ENCODE measurements at places on chromosomes 6 and 20. TPM values are rescaled to one million over a fixed set of nuclear protein-coding genes. Genes with fewer than 3 reads are reported as not detected.

CBFA2T2 gene
- 14.0 TPM for total RNA-seq

ECT2L gene
- 0.39 TPM for total RNA-seq

PRDM13 gene
- not detected for total RNA-seq

TP53INP2 gene
- total RNA-seq: 9.4 TPM

SEL1L2 gene
- not detected for total RNA-seq

ENPP3 gene
- 14.2 TPM for total RNA-seq

BCAS1 gene
- not detected for total RNA-seq

VSX1 gene
- total RNA-seq: 0.65 TPM

- no peak for DNase-seq
- no peaks in the 10 kb centered on the region for H3K36me3 ChIP-seq
- H3K4me3 ChIP-seq: no peak overlapping the region
- H3K4me1 ChIP-seq: no peaks in the 10 kb centered on the region
- no peak overlapping the region for H3K27ac ChIP-seq
- H3K27me3 ChIP-seq: no peaks in the 10 kb centered on the region
Measured at GRCh38 chr6:144689503-144690040, 404.4 kb downstream of the UTRN start.

GRCh38 chr6:112883095-112883494, 536.0 kb downstream of the RFPL4B start:
- H3K36me3 ChIP-seq: no peaks in the 10 kb centered on the region
- H3K27ac ChIP-seq: no peak overlapping the region
- no peaks in the 10 kb centered on the region for H3K27me3 ChIP-seq
- H3K4me3 ChIP-seq: no peak overlapping the region
- no peaks in the 10 kb centered on the region for H3K4me1 ChIP-seq
- no peak for DNase-seq

DNA sequence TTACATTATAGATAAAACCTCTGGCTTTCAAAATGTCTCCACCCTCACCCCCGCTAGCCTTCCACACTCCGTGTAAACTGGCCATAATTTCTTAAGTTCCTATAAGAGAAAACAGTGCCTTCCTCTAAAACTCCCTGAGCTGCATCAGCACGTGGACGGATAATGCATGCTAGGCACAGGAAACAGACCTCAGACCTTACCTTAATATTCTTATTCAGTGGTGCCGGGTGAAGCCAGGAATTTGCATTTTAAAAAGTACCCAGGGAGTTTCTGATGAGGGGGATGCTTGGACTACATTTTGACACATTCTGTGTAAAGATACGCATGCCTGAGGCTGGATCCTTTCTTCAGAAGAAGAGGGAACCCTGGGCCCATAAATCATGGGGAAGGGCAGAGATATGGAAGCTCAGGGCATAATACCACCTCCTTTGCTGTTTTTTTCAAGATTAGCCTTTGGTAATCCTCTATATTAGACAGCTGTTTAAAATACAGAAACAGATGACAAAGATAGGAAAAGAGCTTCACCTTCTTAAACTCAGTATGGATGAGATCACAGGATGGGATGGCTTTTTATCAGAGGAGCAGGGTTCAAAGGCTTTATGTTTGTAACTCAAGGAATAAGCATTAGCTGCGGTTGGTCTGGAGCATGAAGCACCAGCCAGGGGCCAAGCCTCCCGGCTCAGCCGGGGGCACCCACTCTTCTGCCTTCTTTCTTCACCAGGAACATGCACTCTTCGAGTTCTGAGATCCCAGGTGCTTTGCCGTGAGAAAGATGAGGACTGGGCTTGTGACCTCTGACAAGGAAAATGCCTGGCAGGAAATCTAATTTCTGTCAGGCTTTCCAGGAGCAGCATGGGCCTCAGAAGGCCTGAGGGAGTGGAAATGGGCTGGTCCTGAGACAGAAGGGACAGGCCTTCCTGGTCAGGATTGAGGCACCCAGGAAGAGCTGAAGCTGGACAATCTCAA, 218.1 kb upstream of the SOX4 start:
- no peak for DNase-seq
- no peaks in the 10 kb centered on the region for H3K36me3 ChIP-seq
- no peak overlapping the region for H3K4me3 ChIP-seq

GRCh38 chr6:160226118-160226591, 32.5 kb downstream of the SLC22A2 start:
- H3K27me3 ChIP-seq: no peaks in the 10 kb centered on the region
- no peak for DNase-seq
- no peak overlapping the region for H3K27ac ChIP-seq
- H3K4me1 ChIP-seq: no peaks in the 10 kb centered on the region
- H3K36me3 ChIP-seq: no peaks in the 10 kb centered on the region

Measured in adrenal gland (tissue), 19 donors.